HS-27A (cell line): ENCODE measurements at places on chromosomes 6 and 20.

GRCh38 chr6:108966855-108967755 is 118.9 kb downstream of the ARMC2 start:
- no peak for DNase-seq

DNA sequence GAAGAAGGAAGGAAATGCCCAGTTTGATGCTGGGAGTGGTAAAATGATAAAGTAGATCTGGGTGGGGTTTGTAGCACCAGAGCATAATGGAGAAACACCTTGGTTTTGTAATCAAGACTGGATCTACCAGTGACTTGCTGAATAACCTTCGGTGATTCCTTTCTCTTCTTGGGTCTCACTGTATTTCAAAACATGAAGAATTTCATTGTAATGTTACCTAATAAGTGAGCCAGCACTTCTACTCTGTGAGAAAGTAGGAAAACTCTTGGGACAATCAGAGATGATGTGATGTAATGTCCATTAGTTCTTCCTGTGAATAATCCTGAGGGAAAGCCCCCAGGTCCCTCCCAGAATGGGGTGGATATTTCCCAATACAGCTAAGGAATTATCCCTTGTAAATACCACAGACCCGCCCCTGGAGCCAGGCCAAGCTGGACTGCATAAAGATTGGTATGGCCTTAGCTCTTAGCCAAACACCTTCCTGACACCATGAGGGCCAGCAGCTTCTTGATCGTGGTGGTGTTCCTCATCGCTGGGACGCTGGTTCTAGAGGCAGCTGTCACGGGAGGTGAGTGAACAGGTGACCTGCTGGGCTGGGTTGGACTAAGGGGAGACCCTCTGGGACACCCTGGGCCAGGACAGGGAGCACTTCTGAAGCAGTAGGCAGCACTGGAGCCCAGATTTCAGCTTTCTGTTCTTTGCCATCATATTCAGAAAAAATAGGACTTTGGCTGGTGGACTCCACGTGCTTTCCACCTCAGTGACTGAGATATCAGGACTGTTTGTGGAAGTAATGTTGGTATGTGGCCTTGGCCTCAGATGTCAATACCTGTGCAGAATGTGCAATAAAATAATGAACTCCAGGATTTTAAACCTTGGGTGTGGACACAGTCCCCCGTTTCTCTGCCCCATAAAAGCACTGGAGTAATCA is at the start of gene PI3:
PI3 (plus strand) TSS at position 469 of the 931 bp plus-strand sequence; CDS start at position 490, 21 bp downstream.
- DNase-seq, result no peak

DNA sequence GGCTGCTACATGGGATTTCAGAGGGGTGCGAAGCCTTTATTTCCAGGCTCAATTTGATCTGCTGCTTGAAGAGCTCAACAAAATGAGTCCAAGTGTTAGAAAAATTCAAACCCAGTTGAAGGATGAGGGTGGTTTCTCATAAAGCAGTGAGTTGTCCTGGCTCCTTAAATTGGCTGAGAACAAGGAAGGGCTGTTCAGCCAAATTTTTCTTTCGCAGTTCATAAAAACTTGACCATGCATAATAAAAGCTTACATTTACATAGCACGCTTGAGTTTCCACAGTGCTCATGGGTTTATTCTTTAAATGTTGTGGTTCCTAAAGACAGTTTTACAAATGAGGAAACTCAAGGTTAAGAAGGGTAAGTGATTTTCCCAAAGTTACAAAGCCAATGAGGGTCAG is 174.4 kb upstream of the FOXA2 start:
- DNase-seq, result no peak

DNA sequence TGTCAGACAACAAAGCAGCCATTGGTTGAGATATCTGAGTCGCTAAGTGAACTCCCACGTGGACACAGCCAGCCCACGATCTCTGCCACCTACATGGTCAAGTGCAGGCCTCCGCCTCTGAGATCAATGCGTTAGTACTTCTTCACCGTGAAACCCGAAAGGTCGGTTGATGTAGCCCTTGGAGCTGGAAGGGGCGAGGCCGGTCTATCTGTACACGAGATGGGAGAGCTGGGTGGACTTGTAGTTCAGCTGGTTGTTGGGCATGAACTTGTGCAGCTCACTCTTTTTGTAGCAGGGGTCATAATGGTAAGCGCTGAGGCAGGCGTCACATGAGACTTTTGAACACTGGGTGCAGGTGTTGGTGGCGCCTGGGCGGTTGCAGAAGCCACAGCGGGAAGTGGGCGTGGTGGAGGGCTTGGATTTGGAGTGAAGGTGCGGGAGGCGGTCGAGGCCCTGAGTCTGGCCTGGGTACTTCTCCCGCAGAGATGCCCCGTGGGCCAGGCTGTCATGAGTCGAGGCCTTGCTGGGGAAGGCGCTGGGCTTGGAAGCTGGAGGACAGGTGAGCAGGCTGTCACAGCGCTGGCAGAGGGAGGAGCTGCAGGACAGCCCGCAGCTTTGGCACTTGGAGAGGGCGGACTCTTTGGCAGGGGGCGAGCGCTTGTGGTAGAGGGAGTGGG is 9.8 kb downstream of the SPATA2 start:
- DNase-seq, result no peak

GRCh38 chr6:46329568-46329967 is 158.8 kb upstream of the ENPP5 start:
- no peak for DNase-seq

GRCh38 chr6:15269619-15270018 is 23.8 kb downstream of the JARID2 start:
- DNase-seq, result no peak

DNA sequence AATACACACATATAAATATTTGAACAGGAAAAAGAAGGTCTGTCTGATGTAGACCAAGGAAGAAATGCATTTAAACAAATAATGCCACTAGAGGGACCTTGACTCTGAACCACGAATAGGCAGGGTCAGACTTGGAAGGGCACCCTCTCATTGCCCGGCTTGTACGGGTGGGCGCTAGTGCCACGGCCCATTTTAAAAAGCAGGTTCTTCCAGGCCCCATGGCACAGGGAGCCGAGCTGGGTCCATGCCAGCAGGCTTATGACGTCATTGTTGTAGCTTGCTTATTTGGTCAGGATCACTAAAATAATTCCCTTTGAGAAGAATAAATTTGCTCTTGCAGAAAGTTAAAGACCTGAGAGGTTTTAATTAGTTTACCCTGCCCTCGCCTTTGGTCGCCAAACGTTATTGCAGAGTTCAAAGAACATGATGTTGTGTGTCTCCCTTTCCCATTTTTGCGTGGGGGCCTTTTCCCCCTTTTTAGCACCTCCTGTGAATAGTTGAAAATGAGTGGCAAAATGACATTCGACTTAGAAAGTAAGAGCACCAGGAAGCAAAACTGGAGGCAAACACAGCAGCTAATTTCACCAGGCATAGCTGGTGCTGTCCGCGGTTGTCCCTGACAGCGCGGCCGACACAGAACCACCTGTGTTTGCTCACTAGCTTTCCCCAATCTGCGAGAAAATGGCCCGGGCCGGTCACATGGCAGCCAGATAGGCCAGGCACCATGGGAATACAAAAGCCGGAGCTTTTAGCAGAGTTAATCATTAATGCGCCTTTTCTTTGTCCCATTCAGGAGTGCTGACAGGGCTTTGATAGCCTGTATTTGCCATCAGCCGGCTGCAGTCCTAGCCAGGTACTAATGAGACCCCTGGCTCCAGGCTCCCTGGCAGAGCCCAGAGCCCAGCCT is 93.8 kb downstream of the FOXA2 start:
- DNase-seq, result no peak

DNA sequence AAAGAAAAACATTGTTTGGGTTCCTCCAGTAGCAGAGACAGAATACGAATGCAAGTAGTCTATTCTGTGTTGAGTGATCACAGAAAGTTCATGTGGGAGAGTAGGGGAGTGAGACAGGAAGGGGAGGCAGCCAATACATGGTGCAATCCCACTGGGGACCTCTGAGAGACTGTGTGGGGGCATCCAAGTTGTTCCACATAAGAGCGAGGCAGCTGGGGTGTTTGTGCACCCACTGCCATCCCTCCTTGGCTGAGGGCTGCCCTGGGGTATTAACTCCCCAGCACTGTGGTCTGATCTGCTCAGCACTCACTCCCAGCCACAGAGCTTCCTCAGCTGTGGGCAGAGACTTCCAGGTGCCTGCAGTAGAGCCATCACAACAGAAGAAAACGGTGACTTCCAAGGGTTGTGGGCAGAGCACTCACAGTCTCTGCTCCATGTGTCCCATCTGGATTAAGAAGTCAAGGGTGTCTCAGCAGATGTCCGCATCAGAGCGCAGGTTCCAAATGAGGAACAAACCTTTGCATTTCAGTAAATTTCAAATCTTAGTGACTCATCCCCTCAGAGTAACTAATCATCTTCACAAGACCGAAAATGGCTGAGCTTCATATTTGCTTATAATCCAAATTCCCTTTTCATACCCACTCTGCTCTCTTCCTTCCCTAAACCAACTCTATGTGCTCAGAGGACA is 101.9 kb upstream of the NAA20 start:
- DNase-seq, result no peak

GRCh38 chr20:62927128-62927705 is 912 bp upstream of the DIDO1 start:
- DNase-seq, result no peak

- DNase-seq, result no peak
Measured at GRCh38 chr6:152977556-152977955, 5.3 kb downstream of the FBXO5 start.

GRCh38 chr20:12014276-12014675 is 96.6 kb downstream of the BTBD3 start:
- DNase-seq, result no peak

GRCh38 chr6:99121748-99122147 is 174.0 kb upstream of the FBXL4 start:
- no peak for DNase-seq

GRCh38 chr20:44089987-44090674 is 96.9 kb downstream of the JPH2 start:
- DNase-seq, result no peak
